ENCODE measurements at places on chromosomes 1 and 21. TPM values are rescaled to one million over a fixed set of nuclear protein-coding genes. Genes with fewer than 3 reads are reported as not detected.

Gene GPR3
- total RNA-seq = 1.1 TPM

Gene OR2L13
- not detected for total RNA-seq

Gene HFM1
- total RNA-seq = not detected

DNA sequence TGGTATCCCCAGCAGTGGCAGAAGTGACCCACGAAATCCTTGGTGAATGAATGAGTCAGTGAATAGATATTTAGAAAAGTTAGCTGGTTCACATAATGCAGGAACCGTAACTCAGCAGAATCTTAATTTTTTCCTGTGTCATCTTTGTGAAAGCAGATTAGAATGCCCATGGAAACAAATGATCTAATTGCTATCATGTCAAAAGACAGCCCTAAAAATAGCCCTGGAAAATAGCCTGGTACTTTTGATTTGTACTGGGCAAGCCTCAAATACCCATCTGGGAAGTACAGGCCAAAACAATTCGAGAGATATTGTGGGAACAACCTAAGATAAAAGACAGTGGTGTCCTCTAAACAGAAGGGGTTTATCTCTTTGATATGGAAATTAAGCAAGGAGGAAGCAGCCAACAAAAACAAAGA, 21.1 kb downstream of the FYB2 start:
- no peaks in the 10 kb centered on the region for H3K27me3 ChIP-seq
- no peaks in the 10 kb centered on the region for H3K36me3 ChIP-seq
- no peak for DNase-seq
- H3K27ac ChIP-seq = no peak overlapping the region
- H3K4me1 ChIP-seq = no peaks in the 10 kb centered on the region
